Putamen (tissue), 1 donor: ENCODE measurements at places on chromosomes 4 and X.

DNA sequence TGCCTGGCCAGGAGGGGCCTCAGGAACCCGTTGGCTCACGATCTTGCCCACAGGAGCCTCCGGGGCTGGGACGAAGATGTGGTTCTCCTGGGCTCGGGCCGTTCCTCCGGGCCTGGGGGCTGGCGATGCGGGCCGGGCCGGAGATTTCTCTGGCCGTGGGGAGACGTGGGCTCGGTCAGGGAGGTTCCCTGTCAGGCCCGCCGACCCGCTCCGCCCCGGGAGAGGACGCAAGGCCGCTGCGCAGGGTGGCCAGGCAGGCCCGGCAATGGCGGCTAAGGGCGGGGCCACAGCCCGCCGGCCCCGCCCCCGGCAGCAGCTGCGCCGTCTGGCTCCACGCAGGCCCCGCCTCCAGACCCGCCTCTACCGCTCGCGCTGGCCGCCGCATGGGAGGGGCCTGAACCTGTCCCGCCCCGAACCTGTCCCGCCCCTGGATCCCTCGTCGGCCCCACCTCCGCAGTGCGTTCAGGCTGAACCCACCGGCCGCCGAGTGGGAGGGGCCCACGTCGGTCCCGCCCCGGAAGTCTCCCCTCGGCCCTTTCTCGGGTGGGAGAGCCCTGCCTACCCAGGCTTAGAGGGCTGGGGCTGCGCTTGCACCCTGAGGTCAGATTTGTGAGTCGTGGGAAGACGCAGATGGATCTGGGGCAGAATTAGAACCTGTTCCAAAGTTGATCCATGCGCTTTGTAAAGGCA is at the start of gene FAM3A:
TSS of gene FAM3A (minus strand) at position 267 of the 690 bp plus-strand sequence. CDS start 460 bp downstream, outside the sequence.
- DNase-seq, result peak; percentile 93

- DNase-seq, result no peak
Observed at GRCh38 chr4:78644744-78645330, 93.3 kb downstream of the ANXA3 start.

- DNase-seq, result no peak
Observed at GRCh38 chrX:123923211-123923610, 38.3 kb upstream of the STAG2 start.

DNA sequence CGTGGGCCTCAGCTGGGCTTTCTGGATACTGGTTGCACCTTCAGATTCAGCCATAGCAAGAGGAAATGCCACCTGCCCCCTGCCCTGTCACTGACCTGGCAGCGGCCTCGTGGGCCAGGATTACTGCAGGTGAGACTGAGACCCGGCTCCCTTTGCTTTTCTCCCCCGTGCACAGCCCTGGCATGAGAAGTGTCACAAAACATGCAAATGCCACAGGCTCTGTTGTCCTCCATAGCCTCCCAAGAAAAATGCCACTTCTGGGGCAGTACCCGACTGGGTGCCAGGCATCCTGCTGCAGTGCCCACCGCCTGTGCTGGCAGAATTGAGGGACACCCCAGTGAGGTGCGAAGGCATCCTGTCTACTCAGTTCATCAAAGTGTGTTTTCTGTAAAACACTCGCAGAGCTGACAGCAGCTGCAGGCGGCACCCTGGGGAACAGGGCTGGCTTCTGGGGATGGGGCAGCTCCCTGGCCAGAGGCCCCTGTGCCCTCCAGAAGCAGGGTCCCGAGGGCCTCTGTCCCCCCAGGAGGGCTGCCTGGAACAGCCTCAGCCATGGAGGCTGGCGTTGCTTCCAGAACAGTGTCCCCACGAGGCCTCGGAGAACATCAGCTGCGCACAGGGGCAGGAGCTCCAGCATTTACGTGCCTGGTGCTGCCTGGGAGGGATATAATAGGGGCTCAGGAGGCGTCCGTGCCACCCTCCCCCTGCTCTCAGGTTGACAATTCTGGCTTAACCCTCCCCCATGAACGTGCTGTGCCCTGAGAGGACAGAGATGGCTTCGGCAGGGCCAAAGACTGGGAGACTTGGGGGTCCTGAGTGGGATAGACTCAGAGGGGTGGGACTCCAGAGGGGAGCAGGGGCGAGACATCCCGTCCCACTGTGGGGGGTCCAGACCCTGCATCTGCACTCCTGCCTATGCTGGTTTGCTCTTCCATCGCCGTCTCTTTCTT is 99.5 kb upstream of the NKX1-1 start:
- no peak for DNase-seq

GRCh38 chrX:103157496-103158316 is 57.2 kb upstream of the BEX4 start:
- DNase-seq, result peak; percentile 62

GRCh38 chr4:154424810-154425484 is 66.7 kb downstream of the DCHS2 start:
- no peak for DNase-seq

- no peak for DNase-seq
Observed at GRCh38 chr4:11165052-11165451, 263.6 kb downstream of the HS3ST1 start.

- no peak for DNase-seq
Observed at GRCh38 chr4:111630705-111631104, 514.5 kb upstream of the FAM241A start.
